ENCODE measurements at places on chromosomes 7 and 10.

DNA sequence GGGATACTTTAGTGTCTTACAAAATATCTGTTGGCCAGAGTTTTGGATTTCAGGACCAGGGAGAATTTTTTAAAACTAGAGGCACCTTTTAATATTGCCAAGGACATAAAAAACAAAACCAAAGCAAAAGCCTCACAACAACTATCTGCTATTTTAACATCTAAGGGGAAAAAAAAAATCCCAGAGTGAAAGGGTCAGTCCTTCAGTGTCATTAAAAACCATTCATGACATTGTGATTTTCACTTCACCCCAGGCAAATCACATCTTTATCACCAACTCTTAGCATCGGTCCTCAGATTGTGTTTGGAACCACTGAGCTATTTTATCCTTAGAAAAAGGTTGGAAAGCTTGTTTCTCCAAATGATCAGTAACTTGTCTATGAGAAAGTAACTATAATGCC is 10.7 kb downstream of the CEP41 start:
- no peak for DNase-seq

GRCh38 chr7:27359181-27360125 is 116.9 kb downstream of the EVX1 start:
- no peak for DNase-seq

DNA sequence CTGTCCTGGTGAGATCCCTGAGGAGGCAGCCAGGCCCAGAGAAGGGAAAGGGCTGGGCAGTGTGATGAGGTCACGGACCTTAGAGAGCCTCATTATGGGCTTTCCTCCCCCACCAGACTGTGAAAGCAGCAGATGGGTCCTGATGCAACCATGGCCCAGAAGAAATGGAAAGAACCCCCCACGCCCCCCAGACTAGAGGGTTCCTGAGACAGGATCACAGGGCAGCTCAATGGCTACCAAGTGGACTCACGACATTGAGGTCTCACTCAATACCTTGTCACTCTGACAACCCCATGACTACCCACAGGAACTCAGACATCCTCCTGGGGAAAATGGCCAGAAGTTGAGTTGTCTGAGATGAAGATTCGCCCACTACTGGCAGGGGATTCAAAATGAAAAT is 36.7 kb downstream of the FAM241B start:
- DNase-seq = no peak

- no peak for DNase-seq
These were observed 45.9 kb downstream of the TMEM270 start for GRCh38 chr7:73906874-73907273.

GRCh38 chr7:75937958-75938786 is 23.2 kb downstream of the POR start:
- no peak for DNase-seq

GRCh38 chr10:60508037-60508436 is 118.4 kb upstream of the ANK3 start:
- DNase-seq = no peak

DNA sequence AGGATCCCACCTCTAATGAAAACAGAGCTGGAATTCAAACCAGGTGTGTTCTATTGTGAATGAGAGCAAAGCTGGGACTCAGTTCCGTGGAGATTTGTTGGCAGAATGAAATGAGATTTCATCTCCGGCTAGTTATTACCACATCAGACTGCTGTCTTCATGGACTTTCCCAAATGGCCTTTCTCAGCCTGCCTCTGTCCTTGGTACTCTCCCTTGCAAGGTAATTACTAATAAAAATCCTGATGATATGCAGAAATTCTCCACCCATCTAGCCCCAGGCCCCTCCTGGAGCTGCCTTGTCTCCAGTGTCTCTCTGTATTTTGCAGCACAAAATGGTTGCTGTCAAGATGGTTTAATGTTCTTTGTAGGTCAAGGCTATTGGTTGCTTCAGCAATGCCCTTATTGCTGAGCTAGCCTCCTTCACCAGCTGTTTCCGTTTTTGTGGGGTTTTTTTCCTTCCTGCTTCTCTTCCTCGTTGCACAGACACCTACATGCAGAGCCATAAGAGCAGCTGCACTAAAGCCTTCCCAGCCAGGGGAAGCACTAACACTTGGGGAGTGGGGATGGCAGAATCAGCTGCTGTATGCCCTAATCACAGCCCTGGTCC is 185.0 kb upstream of the GHITM start:
- no peak for DNase-seq

GRCh38 chr7:25028370-25029021 is 48.5 kb upstream of the OSBPL3 start:
- peak; percentile 35 for DNase-seq

- DNase-seq = no peak
These were observed 142.9 kb downstream of the NOC3L start for GRCh38 chr10:94219829-94220228.

- DNase-seq = no peak
These were observed 229.9 kb downstream of the RPS24 start for GRCh38 chr10:78263521-78263988.

- no peak for DNase-seq
These were observed 67.2 kb downstream of the SKIDA1 start for GRCh38 chr10:21458126-21458871.

DNA sequence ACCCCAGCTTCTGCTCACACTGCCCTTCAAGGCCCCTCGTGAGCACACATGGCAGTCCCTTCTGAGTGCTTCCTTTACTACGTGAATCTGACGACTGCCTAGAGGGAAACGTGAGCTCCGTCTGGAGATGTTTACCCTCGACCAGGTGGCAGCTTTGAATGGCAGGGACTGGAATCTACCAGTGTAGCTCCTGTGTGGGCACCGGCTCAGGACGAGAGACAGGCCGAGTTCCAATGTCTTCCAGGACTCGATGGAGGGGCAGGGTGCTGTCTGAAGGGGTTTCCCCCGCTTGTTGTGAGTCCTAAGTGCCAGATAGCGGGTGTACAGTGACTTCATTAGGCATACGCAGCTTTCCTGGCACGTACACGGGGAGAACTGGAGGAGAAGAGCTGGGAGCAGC is 229.9 kb downstream of the ADARB2 start:
- no peak for DNase-seq

DNA sequence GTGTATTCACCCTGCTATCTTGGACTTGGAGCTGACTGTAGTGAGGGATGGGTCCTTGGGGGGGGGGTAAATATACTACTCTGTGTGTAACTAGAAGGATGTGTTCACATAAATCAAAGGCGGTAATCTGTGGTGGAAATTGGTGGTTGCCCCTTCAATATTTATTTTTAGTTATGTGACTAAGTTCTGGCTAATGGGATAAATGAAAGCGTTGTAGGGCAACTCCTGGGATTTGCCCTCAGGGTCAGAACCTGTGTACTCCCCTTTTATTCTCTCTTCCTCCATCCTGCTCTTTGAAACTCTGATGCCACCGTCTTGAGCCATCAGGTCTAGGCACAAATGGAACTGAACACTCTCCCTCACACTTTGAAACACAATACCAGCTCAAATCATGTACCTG is 24.3 kb upstream of the ST7 start:
- no peak for DNase-seq

Data from stimulated activated CD4-positive, alpha-beta T cell treated with anti-CD3 and anti-CD28 coated beads, Interleukin-1b, Interleukin-23, amount 100 ng/mL, for 48 hours (primary cell).